Left ventricle myocardium inferior (tissue), 1 donor: ENCODE measurements at places on chromosomes 6 and 20. TPM values are rescaled to one million over a fixed set of nuclear protein-coding genes. Genes with fewer than 3 reads are reported as not detected.

DNA sequence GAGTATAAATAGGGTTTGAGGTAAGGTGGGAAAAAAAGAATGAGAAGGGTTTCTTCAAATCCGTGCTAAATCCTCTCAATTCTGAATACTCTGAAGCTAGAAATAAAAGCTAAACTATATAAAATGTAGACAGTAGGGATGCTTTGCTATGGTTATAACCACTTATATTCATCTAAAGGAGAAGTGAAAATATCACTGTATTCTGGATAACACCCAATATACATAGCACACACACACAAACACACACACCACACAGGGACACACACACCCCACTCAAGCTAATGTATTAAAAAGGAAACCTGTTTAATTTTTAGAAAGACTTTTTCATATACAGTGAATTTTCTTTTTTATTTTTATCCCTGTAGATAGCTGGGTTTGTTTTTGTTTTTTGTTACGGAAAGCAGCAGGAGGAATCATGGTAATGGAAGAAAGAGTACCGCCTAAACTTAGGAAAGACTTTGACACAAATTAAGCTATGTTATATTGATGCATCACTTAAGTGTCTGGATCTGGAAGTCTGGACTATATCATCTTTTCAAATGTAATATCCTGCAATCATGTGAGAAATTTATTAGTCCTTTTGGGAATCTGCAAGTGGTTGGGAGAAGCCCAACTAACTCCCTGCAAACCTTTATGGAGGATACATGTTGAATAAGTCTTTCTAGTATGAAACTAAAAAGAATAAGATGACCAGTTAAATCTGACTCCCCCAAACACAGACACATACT, 68.4 kb upstream of the FABP7 start:
- H3K4me3 ChIP-seq: no peak overlapping the region
- H3K36me3 ChIP-seq: no peaks in the 10 kb centered on the region
- peaks cover 18% of the 10 kb centered on the region for H3K27me3 ChIP-seq
- DNase-seq: no peak
- no peaks in the 10 kb centered on the region for H3K4me1 ChIP-seq

DNA sequence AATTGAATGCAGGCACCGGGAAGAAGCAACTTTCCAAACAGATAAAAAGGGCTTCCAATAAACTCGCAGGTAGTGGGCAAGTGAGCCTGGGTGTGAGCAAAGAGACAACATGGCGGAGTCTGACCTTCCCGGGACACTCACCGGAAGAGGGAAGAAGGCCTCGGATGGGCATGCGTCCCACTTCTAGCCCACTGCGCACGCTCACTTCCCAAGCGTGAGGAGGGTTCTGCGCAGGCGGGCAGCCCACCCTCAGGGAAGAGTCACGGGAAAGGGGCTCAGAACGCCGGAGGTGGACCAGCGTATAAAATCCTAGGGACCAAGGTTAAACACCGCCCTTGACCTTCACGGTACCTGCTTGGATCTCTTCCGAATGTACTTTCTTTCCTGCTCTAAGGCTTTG, 95.5 kb upstream of the AFDN start:
- no peak overlapping the region for H3K4me3 ChIP-seq
- no peaks in the 10 kb centered on the region for H3K36me3 ChIP-seq
- H3K27ac ChIP-seq: no peak overlapping the region
- H3K27me3 ChIP-seq: no peaks in the 10 kb centered on the region
- peaks cover 13% of the 10 kb centered on the region for H3K4me1 ChIP-seq
- DNase-seq: no peak

Gene RBBP9
- 5.6 TPM for total RNA-seq

Gene EDN1
- total RNA-seq: 5.9 TPM

Gene SPATA25
- 2.4 TPM for total RNA-seq

Gene HLA-DRB1
- total RNA-seq: 26.4 TPM

Gene SLPI
- 1.8 TPM for total RNA-seq

Gene RHAG
- total RNA-seq: 0.44 TPM

GRCh38 chr6:121596441-121596840, 161.0 kb downstream of the GJA1 start:
- no peaks in the 10 kb centered on the region for H3K4me1 ChIP-seq
- no peak overlapping the region for H3K4me3 ChIP-seq
- DNase-seq: no peak
- no peaks in the 10 kb centered on the region for H3K36me3 ChIP-seq

DNA sequence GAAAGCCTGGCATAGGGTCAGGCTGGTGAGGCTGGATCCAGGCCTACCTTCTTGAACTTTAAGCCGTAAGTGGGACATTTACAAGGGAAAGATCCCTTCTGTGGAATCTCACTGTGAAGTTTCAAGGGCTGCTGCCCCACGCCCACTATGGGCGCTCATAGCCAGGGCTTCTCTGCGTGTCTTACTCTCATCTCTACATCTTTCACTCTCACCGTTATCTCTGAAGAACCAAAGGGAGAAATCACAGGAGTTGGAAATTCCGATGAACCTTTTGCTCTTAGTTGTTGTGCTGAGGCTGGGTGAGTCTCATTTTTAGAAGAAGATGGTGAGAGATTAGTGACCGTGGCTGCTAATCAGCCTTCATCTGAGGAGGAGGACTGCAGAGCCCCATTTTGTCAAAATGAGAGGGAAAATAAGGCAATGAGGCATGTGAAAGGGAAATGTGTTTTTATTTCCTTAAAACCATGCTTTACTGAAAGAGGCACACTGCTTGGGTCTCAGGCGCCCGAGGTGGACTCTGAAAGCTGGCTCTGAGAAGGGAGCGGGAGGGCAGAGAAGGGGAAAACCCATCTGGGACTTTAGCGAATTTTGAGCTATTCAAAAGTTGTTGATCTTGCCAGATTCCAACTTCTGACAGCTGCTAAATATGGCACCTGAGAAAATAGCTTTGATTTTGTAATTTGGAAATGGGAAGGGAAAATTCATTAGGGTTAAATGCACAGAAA, 301.5 kb downstream of the CLIC5 start:
- no peak overlapping the region for H3K4me3 ChIP-seq
- peaks cover 18% of the 10 kb centered on the region for H3K27me3 ChIP-seq
- no peak overlapping the region for H3K27ac ChIP-seq

Gene LTV1
- total RNA-seq: 12.9 TPM

Gene PI16
- total RNA-seq: 25.9 TPM

GRCh38 chr20:54611708-54612412, 136.5 kb downstream of the DOK5 start:
- no peak for DNase-seq
- no peaks in the 10 kb centered on the region for H3K36me3 ChIP-seq
- H3K4me3 ChIP-seq: no peak overlapping the region
- no peaks in the 10 kb centered on the region for H3K4me1 ChIP-seq
- H3K27ac ChIP-seq: no peak overlapping the region
- H3K27me3 ChIP-seq: no peaks in the 10 kb centered on the region

DNA sequence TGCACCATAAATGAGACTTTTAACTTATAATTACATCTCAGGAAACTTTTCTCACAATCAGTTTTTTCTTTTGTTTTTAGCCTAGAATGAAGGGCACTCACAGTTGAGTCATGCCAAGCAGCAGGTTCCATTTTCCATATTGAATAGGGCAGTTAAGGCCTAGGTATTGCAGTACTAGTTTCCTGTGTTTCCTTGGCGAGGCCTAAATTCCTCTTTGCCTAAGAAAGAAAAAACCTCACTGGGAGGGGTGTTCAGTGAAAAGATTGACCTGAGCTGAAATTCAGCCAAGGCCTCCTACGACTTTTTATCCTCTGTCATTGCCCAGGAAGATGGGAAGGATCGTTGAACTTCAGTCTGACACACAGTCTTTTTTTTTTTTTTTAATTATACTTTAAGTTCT, 85.5 kb downstream of the IMPG1 start:
- no peaks in the 10 kb centered on the region for H3K4me1 ChIP-seq
- no peak for DNase-seq
- no peaks in the 10 kb centered on the region for H3K36me3 ChIP-seq
- no peak overlapping the region for H3K27ac ChIP-seq
- no peak overlapping the region for H3K4me3 ChIP-seq
- no peaks in the 10 kb centered on the region for H3K27me3 ChIP-seq

GRCh38 chr6:112879920-112880413, 532.8 kb downstream of the RFPL4B start:
- H3K4me1 ChIP-seq: peaks cover 6% of the 10 kb centered on the region
- DNase-seq: peak; percentile 13
- no peaks in the 10 kb centered on the region for H3K27me3 ChIP-seq
- H3K27ac ChIP-seq: no peak overlapping the region
- H3K36me3 ChIP-seq: no peaks in the 10 kb centered on the region

DNA sequence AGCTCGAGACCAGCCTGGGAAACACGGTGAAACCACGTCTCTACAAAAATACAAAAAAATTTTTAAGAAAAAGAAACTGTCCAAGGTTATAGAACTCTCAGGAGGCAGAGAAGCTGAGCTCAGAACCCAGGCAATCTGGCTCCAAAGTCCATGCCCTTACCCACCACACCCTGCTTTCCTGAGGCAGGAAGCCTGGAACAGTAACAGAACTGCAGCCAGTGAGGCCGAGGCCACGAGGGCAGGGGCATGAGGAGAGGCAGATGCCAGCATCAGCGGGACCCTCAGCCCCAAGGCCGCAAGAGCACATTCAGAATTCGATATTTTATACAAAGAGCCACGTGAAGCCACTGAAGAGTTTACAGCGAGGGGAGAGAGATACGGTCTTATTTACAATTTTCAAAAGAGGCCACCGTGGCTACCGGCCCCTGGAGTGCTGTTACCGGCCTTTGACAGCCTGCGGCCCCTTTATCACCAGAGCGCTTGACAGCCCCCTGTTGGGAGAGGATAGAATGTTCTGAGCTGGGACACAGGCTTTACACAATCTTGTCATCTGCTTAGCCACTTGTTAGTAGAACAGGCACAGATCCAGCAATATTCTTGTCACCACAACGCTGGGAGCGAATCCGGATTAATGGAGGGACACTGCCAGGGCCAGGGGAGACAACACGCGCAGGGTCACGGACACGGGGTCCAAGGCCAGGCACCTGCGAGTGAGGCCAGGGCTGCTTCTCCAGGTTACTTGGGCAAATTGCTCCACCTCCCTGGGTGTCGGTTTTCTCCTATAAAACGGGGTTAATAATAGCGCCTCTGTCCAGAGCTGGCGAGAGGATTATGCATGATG, 5.6 kb downstream of the SPATA2 start:
- H3K4me1 ChIP-seq: peaks cover 85% of the 10 kb centered on the region
- peak overlapping the region; percentile 44 for H3K4me3 ChIP-seq
- peaks cover 33% of the 10 kb centered on the region for H3K36me3 ChIP-seq
- no peak for DNase-seq
- no peaks in the 10 kb centered on the region for H3K27me3 ChIP-seq

DNA sequence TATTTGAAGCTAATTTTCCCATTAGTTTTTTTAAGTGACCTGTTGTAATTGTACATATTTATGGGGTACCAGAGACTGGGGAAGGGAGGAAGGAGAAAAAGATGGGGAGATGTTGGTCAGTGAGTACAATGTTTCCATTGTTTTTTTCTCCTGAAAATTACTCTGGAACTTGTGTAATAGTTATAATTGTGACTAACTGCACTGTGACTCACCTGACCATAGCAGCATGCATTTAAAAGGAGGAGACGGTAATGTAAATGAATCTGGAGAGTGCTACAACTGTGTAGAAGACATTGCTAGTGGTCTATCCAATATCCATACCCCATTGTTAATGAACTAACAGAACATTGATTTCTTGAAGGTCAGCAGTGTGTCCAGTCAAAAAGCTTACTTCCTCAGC, 133.4 kb downstream of the RFPL4B start:
- H3K4me3 ChIP-seq: no peak overlapping the region
- H3K27me3 ChIP-seq: no peaks in the 10 kb centered on the region
- H3K4me1 ChIP-seq: no peaks in the 10 kb centered on the region
- H3K36me3 ChIP-seq: no peaks in the 10 kb centered on the region
- no peak for DNase-seq
- no peak overlapping the region for H3K27ac ChIP-seq

- no peaks in the 10 kb centered on the region for H3K4me1 ChIP-seq
- H3K27ac ChIP-seq: no peak overlapping the region
- DNase-seq: no peak
- H3K36me3 ChIP-seq: no peaks in the 10 kb centered on the region
- no peak overlapping the region for H3K4me3 ChIP-seq
Observed at GRCh38 chr6:130459316-130459715, 93.5 kb downstream of the TMEM200A start.

GRCh38 chr6:113271437-113271836, 585.7 kb upstream of the MARCKS start:
- DNase-seq: no peak
- no peaks in the 10 kb centered on the region for H3K27me3 ChIP-seq
- H3K36me3 ChIP-seq: peaks cover 7% of the 10 kb centered on the region
- H3K4me3 ChIP-seq: no peak overlapping the region
- H3K4me1 ChIP-seq: no peaks in the 10 kb centered on the region

DNA sequence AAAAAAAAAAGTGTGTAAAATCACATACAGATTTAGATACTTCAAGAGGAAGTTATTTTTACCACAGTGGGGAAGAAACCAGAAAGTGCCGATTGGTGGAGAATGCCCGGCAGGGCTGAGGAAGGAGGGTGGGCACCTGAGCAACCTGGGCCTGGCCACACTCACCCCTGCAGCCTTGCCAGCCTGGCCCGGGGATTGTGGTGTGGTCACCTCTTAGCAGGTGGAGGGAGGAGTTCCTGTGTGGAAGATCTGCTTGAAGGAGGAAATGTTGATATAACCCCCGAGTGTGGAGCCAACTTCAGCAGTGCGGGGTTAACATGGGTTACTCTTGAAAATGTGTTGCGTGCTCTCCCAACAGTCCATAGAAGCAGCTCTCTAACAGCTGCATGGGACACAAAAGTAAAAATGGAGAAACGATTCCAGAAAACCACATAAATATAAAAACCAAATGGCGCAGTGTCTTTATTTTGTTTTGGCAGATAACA, 14.7 kb downstream of the UST start:
- DNase-seq: no peak
- H3K36me3 ChIP-seq: no peaks in the 10 kb centered on the region
- H3K27ac ChIP-seq: peak overlapping the region; percentile 57
- peak overlapping the region; percentile 47 for H3K4me3 ChIP-seq

- no peak overlapping the region for H3K4me3 ChIP-seq
- DNase-seq: no peak
- H3K36me3 ChIP-seq: peaks cover 52% of the 10 kb centered on the region
Observed at GRCh38 chr6:166461821-166462460, 79.2 kb upstream of the MPC1 start.

DNA sequence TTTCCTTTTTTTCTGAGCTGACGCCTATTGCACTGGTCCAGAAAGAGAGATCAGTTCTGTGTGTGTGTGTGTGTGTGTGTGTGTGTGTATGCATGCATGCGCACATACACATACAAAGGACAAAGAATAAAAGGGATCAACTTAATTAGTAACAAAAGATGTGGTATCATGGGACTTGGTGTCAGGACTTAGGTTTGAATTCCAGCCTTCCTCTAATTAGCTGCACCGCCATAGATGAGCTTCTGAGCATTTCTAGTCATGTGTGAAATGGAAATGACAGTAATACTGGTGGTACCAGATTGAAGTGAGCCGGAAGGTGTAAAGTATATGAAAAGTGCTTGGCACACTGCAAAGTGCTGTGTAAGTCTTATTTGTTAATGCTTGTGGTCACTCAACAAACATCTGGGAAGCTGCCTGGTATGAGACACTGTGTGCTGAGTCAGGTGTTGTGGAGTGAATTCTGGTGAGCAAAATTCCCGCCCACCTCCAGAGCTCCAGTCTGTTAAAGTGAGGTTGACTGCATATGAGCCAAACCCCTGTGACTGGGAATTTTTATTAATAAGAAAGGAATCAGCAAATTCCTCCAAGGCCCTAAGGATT, 12.4 kb downstream of the DAAM2 start:
- H3K36me3 ChIP-seq: no peaks in the 10 kb centered on the region
- no peak for DNase-seq
- no peak overlapping the region for H3K4me3 ChIP-seq
- no peaks in the 10 kb centered on the region for H3K27me3 ChIP-seq
